Stimulated activated CD4-positive, alpha-beta T cell treated with anti-CD3 and anti-CD28 coated beads, TNF-alpha, amount 100 ng/mL, for 4 hours (primary cell): ENCODE measurements at places on chromosomes 12 and 14.

DNA sequence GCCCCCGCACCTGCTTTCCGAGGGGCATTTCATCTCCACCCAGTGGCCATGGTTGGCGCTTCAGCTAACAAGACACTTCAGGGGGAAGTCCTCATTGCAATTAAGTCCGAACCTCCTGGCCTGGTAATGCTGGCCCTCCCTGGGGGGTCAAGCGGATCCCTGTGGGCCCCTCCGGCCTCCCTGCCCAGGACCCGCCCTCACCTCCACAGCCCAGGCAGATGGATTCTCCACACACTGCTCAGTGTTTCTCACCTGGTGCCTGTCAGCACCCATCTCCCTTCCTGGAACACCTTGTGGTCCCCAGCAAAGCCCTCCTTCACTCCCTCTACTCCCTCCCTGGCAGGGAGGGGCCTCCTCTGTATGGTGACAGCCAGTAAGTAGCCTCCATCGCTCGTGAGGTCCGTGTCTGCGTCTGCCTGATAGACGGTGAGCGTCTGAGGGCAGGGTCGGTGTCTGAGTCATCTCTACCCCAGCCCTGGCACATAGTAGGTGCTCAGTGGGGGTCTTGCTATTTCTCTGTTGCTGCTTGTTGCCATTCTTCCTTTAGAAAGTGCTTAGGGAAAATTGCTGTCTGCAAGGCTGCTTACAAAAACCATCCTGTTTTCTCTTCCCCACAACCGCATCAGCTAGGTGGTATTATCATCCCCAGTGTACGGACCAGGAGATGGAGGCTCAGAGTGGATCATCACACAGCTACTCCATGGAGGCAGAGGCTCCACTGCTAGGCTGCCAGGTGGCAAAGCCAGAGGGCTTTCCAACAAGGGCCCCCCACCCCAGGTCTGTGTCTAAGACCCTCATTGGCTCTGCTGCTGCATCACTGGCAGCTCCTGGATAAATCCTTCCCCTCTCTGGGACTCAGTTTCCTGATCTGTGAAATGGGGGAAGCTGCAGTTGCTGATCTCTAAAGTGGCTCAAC lies 39.7 kb upstream of the EML1 start:
- DNase-seq, result no peak

DNA sequence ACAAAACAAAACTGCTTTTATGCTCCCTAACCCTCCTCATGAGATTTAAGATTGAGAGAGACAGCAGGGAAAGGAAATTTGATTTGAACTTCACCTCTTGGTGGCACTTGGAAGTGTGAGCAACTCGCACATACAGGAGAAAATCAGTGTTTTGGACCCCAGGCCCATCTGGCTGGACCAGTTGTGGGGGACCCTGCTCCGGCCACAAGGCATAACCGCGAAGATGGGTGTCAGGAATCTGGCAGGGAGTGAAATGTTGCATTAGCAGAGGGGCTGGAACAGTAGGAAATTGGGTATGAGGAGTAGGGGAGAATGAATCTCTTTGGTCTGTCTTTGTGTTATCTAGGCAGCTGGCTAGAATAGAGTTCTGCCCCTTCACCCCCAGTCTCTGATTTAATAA lies 1.2 kb downstream of the CIROP start:
- no peak for DNase-seq

- DNase-seq, result no peak
These were observed 5.4 kb downstream of the IFFO1 start for GRCh38 chr12:6550294-6551062.

- no peak for DNase-seq
These were observed 180.2 kb downstream of the CRADD start for GRCh38 chr12:93857279-93857938.

DNA sequence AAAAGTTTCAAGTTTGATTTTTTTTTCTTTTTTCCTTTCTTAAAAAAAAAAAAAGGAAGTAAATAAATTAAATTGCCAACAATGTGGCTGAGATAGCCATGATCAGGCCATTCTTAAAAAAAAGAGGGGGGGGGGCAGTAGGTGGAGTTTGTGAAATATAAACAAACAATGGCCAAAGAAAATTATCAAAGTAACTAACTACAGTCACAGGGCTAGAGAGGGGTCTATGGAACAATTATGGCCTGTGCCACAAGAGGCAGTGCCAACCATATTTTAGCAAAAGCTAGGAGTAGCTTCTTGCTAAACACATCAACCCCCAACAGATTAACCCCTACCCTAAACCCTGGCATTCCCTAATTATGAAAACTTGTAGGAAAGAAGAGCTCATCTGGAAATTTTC lies 16.2 kb upstream of the SMARCC2 start:
- DNase-seq, result no peak

GRCh38 chr14:104784846-104785707 lies 10.5 kb downstream of the AKT1 start:
- DNase-seq, result no peak

DNA sequence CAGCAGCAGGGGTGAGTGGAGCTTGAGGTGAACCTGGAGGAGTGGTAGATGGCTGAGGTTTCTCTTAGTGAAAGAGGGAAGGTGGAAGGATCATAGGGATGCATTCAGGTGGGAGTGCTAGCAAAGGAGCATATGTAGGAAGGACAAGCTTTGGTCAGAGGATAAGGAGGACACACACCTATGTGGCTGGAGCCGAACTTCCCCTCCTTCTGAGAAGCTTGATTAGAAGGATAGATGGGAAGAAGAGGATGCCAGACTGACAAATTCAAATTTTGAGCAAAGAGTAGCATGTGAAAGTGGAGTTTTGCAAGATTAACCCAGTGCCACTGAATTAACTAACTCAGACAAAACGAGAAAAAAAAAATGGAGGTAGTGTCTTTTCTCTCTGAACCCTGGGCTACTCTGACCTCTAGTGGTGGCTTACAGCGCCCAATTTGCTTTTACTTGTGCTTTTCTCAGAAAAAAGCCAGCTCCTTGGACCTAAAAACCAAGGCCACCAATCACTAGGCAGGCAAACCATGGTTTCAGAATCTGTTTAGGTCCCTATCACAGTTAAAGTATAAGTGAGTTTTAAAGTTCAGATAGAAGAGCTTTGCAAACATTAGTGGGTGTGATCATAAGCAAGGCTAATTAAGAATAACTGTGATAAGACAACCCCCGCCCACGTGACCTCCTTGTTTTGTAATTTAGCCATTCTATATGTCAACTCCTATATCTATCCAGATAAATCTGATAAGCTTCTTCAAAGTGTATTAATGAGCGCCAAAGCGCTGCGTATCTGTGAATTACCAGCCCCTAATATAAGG lies 15.5 kb downstream of the EMP1 start:
- DNase-seq, result peak; percentile 43

DNA sequence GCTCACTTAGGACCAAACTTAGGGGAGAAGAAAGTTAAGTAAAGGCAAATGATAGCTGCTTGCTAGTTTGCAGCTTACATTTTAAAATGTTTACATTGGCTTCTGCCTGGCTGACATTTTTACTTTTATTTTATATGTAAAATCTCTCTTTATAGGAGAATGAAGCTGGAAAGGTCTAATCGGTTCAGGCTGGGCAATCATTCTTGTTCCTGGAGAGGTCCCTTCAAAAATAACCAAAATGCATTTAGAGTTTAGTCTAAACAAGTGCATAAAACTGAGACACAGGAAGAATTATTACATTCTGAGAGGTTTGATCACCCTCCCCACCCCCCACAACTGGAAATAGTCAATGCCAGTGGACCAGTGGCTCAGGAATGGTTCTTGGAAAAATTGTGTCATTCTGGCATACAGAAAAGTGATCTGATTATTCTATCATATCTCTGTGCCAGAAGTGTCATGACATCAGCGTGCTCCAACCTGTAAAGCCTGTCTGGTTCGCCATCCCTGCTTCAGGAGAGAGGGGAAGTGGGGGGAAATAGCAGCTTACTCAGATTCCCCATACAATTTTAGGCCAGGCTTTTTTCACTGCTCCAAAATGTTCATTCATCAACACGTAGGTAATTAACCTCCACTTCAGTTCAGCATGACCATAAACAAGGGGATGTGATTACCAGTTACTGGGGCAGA lies 4.2 kb downstream of the PRICKLE1 start:
- no peak for DNase-seq

DNA sequence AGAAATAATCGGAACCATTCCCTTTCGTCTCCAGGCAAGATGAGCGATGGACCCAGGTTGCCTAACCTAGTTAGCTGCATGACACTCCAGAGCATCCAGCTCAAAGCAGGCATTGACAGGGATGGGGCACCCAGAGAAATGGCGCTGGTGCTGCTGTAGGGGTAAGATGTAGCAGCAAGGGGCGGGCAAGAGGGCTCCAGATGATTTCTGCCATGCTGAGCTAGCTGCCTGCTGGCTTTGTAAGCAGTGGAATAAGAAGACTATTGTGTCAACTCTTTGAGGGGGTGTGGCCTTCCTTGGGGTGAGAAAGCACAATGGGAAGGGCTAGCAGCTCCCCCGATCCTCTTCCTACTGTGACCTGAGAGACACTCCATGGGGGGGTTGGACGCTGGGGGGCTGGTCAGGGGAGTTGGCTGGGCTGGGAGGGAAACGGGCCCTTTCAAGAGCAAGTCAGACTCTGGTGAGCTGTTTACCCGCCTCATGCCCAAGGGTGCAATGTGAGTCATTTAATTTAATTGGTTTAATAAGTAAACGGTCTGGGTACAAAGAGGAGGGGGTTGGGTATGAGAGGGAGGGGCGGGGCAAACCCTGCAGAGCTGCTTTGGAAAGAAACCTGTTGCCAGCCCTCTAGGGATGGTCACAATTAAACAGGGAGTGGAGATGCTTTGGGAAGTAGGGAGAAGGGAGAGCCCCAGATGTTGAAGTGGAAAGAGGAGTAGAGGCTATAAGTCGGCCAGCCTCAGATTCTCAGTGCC lies 50.5 kb downstream of the B4GALNT3 start:
- DNase-seq, result no peak

DNA sequence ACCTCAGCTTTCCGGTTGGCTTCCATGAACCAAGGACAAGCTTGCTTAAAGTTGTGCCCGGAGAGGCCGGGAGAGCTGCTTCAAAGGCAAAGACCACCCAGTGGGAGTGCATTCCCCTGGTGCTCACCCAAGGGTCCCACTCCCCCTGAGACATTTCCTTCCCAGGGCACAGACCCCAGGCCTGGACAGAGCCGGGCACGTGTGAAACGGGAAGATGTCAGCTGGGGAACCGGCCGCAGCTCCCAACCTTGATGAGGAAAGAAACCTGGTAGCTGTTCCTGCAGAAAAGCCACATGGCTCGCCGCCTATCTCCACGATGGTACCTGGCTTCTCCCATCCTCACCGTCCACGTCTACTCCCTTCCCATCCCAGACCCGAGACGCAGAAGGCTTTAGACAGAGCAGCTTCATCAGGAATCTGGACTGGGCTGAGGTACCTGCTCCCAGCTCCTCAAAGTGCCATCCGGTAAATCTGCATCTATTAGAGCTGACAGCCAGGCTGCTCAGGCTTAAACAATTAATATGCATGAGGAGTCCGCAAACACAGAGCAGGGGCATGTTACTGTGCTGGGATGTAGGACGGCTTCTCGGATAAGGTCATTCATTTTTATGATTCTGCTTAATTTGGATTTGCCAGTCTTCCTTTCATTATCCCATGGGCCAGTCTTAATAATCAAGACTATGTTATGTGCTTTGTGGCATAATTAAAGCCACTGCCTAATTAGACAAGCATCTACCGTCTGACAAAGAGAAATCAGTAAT lies 53.1 kb downstream of the GALNT9 start:
- no peak for DNase-seq

DNA sequence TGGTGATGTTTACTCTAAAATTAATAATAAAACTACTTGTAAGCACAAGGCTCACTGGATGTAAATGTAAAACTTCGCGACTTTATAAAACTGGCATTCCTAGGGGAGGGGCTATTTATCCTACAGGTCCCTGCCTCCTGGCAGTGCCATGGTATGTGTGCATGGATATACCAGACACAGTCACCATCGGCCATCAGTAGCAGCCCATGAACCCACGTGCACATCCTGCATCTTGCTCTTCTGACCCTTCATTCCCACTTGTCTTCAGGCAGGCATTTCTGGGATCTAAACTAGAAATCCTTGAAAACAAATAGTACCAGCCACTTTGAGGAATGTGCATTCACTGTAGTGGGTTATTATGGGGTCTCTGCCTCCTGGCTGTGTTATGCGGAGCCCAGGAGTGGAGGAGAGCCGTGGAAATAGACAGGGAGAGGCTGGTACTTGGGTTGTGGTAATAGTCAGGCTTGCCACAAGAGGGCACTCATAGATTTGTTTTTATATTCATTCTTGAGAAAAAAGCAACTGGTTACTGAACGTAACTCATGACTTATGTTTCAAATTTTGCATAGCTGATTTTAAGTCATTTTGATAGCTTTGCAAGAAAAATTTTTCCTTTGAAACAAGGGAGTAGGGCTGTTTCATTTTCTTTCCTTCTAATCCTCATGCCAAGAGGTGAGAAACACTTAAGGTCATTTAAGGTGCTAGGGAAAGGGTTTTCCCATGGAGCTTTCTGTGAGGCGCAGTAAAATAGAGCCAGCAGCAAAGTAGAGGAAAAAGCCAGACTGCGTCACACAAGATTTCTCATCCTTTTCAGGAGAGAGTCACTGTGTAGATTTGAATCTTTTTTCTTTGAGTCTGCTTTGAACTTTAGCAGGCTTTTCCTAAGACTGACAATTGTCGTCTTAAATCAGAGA lies 17.4 kb upstream of the GALNT16 start:
- DNase-seq, result peak; percentile 11

DNA sequence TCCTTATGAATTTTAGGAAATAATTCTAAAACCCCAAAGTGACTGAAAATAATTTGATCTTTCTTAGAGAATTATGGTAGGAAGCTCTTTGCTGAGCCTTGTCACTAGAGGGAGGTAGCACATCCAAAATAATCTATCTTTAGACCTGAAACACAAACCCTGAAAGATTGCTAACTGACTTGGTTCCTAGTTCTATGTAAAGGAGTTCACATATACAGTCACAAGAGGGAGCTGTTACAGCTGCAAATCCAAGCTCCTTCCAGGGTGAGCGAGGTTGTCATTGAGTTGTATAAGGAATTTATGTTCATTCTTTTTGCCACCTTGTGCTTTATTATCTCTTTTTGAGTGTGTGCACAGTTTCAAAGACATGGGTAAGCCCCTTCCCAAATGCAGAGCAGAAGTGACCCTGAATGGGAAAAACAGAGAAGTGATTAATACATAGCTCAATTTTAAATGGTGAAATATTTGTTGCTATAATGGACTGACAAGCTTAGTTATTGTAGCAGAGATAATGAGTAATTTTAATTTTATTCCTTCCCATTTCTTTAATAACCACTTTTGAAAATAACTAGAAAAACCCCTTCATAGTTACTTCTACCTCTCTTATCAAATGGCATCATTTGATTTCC lies 387.9 kb downstream of the DAD1 start:
- no peak for DNase-seq

DNA sequence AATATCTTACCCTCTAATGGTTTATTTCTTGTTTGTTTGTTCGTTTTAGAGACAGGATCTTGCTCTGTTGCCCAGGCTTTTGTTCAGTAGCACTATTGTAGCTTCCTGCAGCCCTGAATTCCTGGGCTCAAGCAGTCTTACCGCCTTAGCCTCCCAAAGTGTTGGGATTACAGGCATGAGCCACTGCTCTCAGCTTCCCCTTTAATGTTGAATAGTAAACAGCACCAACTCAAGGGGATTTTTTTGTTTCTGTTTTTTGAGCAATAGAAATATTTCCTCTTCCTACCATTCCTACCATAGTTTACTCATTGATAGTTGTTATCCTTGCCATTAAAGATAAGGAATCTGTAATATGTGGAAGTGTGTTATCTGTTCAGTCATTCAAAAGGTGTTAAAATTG lies 10.7 kb downstream of the ARID4A start:
- DNase-seq, result no peak

GRCh38 chr14:28272270-28272669 lies 494.3 kb upstream of the FOXG1 start:
- no peak for DNase-seq

GRCh38 chr12:58961166-58961565 lies 40.9 kb upstream of the LRIG3 start:
- DNase-seq, result no peak
